NCI-H774 (cell line): ENCODE measurements at places on chromosomes 7 and 10.

- no peak for DNase-seq
These were observed 42.1 kb downstream of the FAM53B start for GRCh38 chr10:124701881-124702656.

- DNase-seq: no peak
These were observed 175.9 kb downstream of the PTN start for GRCh38 chr7:137167609-137168008.

- DNase-seq: peak; percentile 78
These were observed 1090.1 kb downstream of the KCNMA1 start for GRCh38 chr10:76547352-76547972.

DNA sequence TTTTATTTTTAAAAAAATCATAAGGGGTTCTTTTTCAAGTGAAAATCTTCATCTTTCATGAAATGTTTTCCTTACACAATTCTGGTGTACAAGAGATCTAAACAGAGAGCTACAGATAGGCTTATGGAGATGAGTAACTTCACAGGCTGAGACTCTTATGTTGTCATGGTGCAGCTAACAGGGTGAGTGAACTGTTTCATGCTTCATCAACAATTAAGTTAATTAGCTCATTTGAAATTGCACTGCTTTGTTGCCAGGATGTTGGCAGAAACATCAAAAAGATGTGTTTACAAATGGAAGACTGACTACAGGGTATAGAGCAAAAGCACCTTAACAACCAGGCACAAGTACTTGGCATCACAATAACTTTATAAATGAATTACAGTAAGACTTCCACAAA lies 230.8 kb downstream of the FOXP2 start:
- DNase-seq: peak; percentile 79

DNA sequence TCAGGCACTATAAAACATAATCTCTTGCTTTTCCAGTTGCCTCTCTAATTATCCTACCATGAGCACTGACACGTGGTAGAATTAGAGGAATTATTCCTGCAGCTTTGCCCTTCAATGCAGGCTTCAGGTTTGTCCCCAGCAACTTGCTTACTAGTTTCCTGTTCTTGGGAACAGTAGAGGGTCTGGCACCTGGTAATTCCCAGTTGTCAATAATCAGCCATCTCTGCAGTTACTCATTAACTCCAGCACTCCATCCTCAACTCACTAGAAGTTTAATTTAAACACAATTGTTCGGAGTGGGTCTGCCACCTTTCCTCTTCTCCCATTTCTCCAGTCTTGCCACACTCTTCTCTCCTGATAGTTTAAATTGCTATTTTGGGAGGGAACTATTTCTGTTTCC lies 324.3 kb upstream of the KIAA1217 start:
- no peak for DNase-seq

DNA sequence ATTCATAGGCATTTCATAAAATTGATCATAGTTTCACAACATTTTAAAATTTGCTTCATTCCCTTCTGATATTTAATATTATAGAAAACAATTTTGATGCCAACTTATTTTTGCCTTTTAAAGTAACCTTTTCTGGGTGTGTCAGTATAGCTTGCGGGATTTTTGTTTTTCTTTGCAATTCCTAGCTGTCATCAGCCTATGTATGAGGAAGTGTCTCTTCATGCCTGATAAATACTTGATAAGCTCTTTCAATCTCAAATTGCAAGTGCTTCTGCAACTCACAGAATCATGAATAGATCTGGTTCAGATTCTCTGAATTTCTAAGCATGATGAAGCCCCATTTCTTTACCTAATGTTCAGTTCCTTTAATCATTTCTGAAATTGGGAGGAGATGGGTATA lies 28.0 kb upstream of the ARHGAP21 start:
- no peak for DNase-seq

GRCh38 chr10:25999295-25999981 lies 65.4 kb downstream of the MYO3A start:
- DNase-seq: no peak

DNA sequence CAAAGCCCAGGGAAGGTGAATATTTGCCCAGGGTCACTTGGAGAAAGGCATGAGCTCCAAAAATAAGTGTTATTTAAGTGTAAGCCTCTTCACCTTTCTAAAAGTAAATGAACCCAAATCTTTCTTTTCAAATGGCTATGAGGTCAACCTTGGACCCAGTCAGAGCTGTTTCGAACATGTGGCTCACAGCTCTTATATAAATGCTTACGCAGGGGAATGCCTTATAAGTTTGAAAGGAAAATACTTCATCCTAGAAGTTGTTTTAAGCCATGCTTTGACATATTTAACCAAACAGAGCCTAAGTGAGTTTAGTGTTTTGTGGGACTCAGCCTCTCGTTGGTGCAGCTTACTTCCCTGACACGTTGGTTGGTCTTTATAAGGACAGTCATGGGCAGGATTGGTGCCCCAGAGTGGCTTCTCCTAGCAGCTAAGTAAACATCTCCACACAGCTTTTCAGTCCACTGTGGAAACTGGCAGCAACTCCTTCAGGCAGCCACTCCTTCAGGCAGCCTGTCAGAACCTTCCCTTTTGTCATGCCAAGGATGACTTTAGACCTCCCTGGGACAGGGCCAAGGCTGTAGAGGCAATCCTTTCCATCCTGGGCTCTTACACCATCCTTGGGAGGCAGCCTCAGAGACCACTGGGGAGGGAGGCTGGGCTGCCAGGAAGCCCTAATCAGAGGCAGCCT lies 43.6 kb downstream of the MINDY4 start:
- no peak for DNase-seq

GRCh38 chr10:95513941-95514392 lies 47.2 kb downstream of the SORBS1 start:
- no peak for DNase-seq

- DNase-seq: no peak
These were observed 171.1 kb downstream of the ITGB1 start for GRCh38 chr10:32786968-32787367.

DNA sequence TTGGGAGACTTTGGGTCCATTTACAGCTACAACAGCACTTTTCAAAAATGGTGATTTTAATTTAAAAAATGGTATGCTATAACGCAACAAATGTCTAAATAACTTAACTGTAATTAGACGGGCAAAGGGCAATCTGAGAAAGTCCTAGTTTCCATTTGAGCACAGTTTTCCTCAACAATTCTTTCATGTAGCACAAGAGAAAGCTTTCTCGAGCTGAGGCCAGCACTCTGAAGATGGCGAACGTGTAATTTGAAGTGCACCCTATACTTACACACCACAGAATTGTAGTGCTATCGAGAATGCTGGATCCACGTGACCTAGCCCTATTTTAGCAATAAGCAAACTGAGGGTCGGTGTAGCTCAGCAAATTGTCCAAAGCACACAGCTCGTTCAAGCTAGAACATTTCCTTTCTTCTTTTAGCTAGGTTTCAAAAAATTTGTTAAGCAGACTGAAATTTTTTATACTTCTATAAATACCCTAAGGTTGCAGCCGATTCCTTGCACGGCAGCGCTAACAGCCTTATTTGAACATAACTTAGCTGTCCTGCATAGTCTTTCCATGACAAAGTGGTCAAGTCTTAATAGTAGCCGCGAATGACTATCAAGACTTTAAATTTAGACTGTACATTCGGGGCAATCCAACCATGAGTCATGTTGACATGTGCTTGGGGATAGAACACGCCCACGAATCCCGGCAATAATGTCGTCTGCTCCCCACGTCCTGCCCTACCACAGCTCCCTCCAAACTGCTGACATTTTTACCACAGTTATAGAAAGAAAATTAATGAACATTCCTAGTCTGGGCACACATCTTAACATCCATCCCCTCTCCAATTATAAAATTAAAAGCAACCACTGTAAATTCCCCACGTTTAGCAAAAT lies 10.0 kb downstream of the KLF6 start:
- no peak for DNase-seq

DNA sequence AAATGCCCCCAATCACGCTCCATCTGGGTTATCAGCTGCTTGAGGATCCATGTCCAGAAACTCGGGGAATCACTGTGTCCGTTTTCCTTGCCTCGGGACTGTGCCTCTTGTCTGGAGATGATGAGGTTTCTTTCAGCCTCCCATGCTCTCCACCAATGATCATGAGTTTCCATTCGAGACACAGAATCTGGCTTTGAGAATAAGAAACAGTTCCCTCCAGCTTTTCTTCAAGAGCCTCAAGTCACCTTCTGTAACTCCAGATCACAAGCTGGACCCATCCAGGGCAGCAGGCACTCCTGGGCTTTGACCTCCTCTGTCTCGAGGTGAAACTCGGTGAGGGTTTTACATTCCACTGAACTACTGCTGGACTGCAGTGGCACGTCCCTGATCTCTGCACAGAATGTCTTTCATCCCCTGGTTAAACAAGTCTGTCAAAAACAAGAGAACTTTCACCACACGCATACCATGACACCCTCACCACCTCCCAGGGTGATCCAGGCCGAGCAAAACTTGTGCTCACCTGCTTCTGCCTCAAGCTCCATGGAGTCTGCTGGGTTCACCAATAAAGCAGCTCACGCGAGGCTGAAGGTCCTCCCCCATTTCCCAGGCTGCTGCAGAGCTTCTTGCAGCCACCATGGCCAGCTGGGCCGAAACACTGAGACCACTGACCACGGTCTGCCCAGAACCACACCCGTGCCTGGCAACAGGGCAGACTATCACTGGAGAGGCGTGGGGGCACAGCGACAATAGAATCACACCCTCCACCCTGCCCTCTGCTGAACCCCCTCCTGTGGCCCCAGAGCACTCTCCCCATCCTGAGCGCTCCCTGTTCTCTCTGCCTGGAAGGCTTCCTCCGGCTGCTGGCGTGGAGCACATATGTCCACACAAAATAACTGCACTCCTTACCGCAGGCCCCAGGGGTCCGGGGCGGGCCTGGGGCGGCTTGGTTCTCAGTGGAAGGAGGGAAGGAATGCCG lies 25.1 kb downstream of the MAT1A start:
- no peak for DNase-seq

DNA sequence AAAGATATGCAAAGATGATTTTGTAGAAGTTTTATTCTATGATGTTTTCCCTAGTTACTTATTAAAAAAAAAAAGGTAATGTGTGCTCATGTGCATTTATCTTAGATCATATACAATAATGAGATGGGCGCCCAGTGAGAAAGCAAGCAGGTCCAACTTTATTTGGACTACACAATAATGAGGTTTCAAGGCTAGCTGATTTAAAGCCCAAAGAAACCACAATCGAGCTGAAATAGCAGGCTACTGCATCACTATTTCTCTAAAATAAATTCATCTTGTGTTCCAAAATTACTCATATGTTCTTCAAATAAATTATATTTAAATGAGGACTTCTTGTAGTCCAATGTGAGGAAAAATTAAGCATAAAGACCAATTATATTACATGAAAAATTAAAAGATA lies 110.1 kb downstream of the JMJD1C start:
- DNase-seq: no peak

- DNase-seq: no peak
These were observed 135.5 kb upstream of the IMMP2L start for GRCh38 chr7:111697771-111698170.

- DNase-seq: no peak
These were observed 239.2 kb upstream of the ZMIZ1 start for GRCh38 chr10:78829565-78829964.

GRCh38 chr7:92632791-92633190 lies 42.6 kb upstream of the FAM133B start:
- no peak for DNase-seq

DNA sequence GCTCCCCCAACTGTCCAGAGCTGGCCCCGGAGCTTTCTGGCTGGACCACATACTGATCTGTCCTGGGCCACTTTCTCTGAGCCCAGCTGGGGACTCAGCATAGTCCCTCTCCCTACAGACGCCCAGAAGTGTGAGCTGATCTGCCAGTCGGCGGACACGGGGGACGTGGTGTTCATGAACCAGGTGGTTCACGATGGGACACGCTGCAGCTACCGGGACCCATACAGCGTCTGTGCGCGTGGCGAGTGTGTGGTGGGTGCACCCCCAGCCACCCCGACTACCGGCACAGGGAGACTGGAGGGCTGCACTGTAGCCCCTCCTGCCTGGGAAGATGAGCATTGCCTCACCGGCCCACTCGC lies 41.8 kb downstream of the TBATA start:
- DNase-seq: no peak

- DNase-seq: no peak
These were observed 1.6 kb upstream of the CRHR2 start for GRCh38 chr7:30683816-30684215.

DNA sequence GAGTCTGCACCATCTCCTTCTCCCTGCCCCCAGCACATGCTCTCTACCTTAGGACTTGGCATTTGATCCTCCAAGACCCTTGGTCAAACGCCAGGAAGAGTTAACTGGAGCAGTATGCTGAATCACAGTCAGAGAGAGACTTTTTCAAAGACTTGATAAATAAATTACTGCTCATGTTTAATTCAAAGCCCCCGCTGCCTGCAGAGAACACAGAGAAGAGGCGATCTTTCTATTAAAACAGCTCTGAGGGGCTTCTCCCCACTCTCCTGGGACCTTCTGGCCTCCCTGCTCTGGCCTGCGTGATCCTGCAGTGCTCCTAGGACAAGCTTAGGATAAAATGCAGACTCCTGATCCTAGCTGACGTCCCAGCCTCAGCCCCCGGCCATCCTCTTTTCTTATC lies 47.8 kb downstream of the NPTX2 start:
- no peak for DNase-seq

GRCh38 chr7:131957338-131958020 lies 401.1 kb upstream of the PODXL start:
- DNase-seq: no peak

DNA sequence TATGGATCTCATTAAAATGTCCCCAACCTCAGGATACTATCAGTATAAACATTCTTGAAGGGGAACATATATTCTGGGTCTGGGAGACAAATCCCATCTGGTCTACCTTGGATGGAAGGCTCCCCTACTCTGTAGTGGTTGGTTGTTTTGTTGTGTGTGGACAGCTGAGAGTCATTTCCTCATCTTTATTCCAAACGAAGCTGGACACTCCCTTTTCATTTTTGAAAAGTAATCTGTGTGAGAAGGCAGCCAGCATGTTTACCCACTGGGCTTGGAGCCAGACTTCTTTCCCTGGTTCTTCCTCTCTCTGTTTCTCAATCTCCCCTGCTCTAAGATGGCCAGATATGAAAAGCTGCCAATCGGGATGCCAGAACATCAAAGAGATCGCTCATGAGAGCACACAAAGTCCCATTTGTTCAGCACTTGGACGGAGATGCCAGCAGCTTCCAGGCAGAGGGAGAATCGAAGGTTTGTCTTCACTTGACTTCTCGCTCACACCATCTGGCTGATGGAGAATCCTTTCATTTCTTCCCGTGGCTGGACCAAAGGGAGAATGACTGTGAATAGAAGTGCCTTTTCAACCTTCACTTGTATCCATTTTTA lies 108.1 kb upstream of the AGR3 start:
- peak; percentile 18 for DNase-seq
